Globus pallidus (tissue), 1 donor: ENCODE measurements at places on chromosomes 11 and 22.

DNA sequence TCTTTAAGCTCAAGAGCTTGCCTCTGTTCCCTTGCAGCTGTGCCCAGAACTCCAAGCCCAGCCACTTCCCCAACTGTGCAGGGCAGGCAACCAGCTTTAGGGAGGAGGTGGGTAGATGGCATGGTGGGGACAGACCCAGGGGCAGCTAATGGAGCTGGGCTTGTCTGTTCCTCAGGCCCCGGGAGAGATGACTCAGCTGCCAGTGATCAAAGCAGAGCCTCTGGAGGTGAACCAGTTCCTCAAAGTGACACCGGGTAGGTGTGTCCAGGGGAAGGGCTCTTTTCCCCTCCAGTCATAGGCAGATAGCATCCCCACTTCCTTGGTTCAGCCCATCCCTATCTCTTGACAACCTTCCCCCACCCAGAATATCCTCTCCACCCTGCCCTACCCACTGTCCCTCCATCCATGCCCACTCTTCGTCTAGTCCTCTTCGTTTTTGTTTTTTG is 32.4 kb downstream of the CREB3L1 start:
- DNase-seq = no peak

DNA sequence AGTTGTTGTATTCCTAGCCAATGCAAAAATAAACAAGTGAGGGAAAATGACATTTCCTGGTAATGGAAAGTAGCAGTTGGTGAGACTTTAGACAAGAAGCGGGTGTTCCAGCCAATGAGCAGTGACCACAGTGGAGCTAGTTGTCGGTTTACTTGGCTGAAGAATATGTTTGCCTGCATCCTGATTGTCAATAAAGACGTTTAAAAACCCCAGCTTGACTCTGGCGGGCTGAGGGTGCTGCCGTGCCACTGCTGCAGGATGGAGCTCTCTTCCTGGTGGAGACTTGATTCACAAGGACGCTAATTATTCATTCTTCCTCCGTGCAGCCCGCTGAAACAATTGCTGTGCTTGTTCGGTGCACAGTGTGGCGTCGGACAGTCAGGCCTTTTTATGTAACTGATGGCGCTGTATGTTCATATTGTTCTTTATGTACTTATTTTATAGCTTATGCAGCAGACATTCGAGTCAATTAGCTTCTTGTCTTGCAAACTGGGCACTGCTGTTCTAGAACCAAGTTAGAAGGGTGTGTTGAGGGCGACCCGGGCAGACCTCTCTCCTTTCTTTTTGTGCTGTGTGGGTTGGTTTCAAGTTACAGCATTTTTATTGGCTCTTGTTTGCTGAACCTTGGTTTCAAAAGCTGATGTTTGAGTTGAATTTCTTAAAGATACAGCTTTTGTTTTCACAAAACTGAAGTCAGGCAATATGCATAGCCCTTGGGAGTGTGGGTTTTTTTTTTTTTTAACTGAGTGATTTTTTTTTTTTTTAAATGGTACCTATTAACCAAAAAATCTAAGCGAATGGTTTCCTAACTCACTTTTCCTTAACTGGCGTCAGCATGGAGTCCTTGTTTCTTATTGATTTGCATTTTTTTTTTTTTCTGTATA is 153.9 kb downstream of the TEAD1 start:
- DNase-seq = peak; percentile 89

DNA sequence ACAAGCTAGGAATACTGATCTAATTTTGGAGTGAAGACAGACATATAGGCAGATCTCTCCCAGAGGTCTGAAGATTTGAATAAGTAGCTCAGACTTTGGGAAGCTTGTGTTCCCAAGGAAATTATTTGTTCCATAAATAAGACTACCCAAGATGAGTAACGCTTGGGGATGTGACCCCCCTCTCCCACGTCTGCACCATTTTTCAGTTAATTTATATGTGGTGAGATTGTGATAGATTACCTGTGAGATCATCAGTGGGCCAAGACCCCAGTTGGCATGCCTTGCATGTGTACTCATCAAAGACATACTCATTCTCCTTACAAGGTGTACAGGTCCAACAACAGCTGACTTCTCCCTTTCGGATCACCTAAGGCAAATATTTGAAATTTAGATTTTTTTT is 252.8 kb upstream of the CTSC start:
- DNase-seq = no peak

DNA sequence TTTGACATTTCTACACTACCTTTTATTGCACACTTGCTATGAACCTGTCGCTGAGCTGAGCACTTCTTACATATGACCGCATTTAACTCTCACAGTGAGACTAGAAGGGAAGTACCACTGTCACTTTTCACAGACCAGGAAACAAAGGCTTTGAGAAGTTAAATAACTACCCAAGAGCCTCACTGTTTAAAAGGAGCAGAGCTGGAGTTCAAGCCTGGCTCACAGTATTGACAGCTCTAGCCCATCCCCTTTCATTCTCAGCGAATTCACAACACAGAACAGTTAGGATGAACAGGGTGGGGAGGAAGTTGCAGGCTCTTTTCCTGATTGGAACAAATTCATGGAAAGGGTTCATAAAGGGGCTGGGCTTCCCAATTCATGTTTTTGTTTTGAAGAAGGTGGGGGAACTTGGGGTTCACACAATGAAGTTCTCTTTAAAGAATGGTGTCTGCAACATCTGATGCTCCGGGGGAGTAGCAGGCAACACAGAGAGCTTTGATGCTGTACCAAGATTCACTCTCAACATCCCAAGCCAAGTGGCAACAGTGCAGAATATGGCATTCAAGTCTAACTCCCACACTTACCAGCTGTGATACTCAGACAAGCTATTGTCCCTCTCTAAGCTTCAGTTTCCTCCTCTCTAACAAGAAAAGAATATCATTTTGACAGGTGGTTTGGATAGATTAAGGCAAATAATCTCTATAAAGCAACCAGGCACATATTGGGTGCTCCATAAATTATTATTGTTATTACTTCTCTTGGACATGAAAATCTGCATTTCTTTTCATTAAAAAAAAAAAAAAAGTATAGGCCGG is 17.2 kb downstream of the SCGB1A1 start:
- peak; percentile 74 for DNase-seq

DNA sequence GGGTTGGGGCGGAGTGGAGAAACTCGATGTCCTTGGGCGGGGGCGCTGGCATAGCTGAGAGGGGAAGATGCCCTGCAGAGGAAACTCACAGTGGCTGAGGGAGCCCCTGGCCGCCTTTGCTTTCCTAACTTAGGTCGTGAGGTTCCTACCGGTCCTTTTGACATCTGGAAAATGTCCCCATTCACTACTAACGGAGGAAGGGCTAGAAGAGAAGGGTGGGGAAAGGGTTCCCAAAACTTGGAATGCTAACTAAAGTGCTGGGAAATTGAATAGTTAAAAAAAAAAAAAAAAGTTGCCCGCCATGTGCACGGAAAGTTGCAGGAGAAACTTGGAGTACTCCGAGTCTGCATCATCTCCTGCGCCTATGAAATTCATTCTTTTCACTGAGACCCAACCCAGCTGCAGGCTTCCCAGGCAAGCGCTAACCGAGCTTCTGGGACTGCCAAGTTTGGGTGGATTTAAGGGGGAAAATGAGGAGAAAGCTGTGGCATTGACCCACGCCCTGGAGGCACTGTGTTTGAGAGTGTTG is 796 bp downstream of the TIMP3 start:
- DNase-seq = no peak

GRCh38 chr11:37115963-37116362 is 517.9 kb upstream of the RAG2 start:
- no peak for DNase-seq

- DNase-seq = no peak
Observed at GRCh38 chr11:113528982-113529381, 53.8 kb upstream of the DRD2 start.

DNA sequence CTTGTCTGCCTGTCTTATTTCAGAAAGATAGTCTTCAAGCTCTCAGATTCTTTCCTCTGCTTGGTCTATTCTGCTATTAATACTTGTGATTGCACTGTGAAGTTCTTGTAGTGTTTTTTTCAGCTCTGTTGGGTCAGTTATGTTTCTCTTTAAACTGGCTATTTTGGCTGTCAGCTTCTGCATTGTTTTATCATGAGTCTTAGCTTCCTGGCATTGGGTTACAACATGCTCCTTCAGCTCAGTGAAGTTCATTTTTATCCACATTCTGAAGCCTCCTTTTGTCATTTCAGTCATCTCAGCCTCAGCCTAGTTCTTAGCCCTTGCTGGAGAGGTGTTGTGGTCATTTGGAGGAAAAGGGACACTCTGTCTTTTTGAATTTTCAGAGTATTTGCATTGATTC is 15.5 kb upstream of the DEPDC7 start:
- DNase-seq = no peak
